CMK (cell line): ENCODE measurements at places on chromosomes 13 and 19.

DNA sequence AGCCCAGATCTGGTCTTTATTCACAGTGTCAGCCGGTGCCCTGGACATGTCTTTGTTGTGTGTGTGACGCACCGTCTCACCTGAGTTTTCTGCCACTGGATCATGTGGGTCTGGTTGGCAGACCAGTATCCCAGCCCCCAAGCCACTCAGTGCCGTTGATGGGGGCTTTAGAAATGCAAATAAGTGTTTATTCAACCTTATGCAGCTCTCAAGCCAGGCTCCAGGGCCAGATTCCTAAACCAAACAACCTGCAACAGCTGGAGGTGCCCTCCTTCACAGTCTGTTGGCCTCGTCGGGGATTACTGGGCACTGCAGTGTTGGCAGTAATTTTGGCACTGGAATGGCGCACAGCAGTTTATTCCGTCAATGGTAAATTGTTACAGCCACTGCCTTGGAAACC is 21.6 kb downstream of the FAM124A start:
- DNase-seq: no peak

DNA sequence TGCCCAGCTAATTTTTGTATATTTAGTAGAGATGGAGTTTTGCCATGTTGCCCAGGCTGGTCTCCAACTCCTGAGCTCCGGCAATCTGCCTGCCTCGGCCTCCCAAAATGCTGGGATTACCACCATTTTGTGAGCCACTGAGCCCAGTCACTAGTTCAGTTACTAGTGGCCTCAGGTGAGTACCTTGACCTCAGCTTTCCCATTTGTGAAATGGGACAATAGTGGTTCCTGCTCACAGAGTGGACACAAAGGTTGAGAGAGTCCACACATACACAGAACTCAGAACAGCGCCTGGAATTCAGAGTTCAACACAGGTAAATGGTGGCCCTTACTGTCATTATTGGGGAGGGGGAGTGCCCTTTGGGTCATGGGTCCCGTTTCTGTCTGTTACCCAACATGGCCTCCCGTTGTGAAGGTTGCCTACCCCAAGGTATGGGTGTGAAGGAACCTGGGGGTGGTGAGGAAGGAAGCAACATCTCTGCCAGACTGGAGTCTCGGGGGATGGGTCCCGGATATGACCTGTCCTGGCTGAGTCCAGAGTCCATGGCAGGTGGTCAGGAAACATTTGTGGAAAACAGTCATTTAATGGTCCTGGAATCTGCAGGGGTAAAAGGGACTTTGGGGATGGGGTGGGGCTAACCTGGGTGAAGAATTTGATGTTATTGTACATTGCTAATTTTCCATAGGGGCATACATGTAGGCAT is 11.7 kb upstream of the IRGC start:
- no peak for DNase-seq

DNA sequence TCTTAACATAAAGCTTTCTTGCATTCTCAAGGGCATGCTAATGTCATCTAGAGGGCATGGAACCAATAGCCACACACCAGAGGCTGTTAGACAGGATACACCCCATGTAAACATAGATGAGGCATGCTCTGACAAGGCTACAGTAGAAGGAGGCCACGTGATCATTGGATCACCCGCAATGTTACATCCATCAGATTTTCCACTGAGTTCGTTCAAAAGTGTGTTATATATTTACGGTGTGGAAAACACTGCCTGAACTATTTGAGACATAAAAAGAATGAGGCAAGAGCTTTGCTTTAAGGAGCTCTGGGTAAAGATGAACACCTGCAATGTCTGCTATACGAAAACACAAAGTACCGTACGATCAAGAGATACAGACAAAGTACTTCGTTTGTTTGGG is 817.5 kb upstream of the SLC10A2 start:
- no peak for DNase-seq

DNA sequence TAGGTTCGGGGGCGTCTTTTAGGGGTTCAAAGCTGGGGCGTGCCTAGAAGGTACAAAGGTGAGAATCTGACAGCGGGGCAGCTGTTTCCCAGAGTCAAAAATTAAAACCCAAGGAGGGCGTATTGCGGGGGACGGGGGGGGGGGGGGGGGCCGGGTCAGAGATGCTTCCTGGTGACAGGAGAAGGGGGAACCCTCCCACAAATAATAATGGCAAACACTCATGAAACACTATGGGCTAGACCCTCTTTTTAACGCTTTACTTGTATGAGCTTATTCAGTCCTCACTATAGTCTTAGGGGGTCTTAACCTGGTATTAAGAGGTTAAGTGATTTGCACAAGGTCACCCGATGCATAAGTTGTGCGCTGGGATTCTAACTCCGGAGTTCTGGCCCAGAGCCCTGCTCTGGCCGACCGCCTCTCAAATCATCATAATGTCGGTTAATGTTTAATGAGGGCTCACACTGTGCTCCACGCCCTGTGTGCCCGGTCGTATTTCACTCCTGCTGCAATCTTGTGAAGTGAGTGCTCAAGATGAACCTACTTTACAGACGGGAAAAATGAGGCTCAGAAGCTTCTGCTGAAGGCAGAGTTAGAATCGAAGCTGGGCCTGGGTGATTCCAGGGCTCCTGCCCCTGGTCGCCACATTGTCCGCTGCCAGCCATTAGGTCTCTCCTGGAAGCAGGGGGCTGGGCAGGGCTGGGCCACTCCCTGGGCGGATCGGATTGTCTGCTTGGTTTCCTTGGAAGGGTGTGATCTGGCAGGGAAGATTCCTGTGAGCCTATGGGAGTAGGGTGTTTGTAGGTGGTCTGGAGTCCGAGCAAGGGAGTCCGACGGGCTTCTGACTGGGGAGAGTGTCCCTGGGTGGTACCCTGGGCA is 964 bp downstream of the PAK4 start:
- DNase-seq: no peak

DNA sequence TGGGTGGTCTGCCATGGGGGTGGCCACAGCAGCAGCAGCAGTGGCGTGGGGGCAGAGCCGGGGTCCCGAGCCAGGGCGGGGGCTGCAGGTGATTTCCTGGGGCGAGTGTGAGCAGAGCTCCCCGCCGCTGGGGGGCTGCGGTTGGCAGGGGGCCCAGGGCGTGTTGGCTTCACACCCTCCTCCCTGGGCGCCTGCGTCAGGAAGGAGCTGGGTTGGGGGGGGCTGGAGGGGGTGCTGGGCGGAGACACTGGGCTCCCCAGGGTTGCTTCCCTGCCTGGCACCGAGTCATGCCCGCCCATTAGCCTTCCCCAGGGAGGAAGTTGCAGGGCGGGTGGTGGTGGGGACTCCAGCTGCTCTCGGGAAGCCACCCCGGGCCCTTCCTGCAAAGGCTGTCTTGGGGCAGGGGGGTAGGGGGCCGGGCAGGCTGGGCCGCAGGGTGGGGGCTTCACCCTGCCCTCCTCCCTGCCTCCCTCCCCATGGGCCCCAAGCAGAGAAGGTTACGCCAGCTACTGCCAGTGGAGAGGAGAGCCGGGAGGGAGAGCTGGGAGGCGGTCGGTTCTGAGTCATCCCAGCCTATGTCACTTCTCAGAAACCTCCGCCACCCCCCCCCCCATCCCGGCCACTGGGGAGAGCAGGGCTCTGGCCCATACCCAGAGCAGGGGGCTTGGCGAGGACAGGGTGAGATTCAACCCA is 4.6 kb downstream of the MIDN start:
- DNase-seq: peak; percentile 85

GRCh38 chr13:30338331-30338851 is 31.0 kb upstream of the KATNAL1 start:
- DNase-seq: no peak

DNA sequence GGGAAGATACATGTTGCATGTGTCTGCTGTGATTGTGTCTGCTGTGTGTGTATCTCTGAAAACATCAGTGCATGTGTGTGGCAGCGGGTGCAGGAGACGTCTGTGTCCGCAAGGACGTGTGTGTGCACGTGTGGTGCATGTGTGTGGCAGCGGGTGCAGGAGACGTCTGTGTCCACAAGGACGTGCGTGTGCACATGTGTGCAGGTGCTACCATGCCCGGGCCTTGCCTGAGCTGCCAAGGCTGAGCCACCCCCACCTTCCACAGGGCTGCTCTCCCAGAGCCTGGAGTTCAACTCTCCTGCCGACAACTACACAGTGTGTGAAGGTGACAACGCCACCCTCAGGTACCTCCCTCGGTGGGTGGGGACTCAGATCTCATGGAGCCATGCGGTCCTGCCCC is 10.4 kb downstream of the IGLON5 start:
- DNase-seq: no peak

GRCh38 chr13:40259899-40260298 is 406.5 kb downstream of the FOXO1 start:
- DNase-seq: no peak

DNA sequence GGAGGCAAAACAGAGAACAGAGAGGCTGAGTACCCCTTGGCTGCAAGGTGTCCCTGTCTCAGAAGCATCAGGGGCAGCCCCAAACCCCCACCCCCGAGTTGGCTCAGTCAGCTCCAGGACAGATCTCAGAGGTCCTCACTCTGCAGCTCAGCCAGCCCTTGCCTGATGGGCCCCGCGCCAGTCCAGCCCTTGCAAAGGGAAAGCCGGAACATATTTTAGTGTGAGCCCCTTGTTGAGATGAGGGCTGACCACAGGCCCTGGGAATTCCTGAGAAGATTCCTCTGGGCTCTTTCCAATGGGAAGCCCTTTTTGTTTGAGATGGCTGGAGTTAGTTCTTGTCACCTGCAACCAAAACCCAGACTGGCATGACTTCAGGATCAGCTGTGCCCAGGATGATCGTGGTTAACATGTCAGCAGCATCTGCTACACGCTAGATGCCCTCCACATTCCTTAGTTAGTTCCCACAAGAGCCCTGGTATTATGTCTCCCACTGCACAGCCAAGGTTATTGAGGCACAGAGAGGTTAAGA is 33.9 kb upstream of the CCNE1 start:
- DNase-seq: no peak

- no peak for DNase-seq
Observed at GRCh38 chr19:30696514-30696913, 324.3 kb downstream of the ZNF536 start.

DNA sequence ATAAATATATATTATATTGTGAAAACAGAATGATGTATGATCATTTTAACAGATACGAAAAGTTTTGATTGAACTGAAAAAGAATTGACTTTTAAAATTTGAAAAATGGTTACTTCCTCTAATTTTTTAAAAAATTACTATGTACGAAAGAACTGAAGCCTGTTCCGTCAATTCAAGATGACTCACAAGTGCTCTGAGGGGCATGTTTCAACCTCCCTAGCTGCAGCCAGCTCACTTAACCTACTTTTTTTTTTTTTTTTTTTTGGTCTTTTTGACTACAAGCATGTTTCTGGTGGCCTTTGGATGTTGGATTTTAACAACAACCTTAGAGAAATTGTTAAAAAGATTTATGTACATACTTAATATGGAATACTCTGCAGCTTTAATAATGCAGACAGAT is 1139.3 kb downstream of the DIAPH3 start:
- DNase-seq: no peak

DNA sequence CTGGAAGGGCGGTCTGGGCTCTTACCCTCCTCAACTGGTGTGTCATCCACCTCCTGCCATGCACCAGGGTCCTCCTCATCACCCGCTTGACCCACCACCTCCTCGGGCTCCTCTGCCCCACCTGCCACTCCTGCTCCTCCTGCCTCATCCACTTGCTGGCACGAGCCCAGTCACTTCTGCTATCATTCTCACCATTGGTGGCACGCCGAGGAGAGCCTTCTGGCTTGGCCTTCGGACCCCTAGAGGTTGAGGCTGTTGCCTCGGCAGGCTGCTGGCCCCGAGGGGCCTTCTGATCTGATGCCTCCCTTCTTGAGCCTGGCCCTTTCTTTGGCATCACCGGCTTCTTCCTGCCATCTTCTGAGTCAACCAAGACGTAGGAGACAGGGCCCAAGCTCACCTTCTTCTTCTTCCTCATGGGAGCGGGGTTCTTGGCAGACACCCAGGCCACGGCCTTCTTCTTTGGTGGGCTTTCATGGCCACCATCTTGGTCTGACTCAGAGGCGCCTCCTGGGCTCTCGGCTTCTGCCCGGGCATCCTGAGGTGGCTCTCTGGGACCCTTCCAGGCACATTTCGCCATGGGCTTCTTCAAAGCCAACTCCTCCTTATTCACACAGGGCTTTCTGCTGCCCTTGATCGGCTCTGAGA is 1.7 kb downstream of the PNMA8A start:
- DNase-seq: no peak

DNA sequence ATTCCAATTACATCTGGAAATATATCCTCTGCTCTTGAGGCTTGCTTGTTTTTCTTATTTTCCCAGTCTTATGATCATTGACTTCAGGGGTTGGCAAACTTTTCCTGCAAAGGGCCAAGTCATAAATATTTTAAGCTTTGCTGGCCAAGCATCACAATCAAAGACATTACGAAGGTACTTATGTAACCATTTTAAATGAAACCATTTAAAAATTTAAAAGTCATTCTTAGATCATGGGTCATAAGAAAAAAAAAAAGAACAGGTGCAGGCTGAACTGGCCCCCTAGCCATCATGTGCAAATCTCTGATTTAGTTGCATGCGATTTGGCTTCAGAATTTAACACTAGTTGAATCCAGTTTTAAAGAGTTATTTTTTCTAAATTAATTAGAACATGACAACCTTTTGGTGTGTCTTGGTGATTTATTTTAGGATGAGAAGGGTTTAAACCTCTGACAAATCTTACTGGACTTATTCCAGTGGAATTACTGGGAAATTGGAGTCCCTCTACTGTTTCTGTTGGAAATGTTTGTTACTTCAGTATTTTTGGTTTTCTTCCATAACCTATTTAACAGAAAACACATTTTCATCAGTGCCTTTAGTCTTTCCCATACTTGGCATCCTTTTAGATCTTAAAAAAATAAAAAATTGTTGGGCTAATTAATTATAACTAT is 148.1 kb downstream of the NHLRC3 start:
- DNase-seq: no peak

DNA sequence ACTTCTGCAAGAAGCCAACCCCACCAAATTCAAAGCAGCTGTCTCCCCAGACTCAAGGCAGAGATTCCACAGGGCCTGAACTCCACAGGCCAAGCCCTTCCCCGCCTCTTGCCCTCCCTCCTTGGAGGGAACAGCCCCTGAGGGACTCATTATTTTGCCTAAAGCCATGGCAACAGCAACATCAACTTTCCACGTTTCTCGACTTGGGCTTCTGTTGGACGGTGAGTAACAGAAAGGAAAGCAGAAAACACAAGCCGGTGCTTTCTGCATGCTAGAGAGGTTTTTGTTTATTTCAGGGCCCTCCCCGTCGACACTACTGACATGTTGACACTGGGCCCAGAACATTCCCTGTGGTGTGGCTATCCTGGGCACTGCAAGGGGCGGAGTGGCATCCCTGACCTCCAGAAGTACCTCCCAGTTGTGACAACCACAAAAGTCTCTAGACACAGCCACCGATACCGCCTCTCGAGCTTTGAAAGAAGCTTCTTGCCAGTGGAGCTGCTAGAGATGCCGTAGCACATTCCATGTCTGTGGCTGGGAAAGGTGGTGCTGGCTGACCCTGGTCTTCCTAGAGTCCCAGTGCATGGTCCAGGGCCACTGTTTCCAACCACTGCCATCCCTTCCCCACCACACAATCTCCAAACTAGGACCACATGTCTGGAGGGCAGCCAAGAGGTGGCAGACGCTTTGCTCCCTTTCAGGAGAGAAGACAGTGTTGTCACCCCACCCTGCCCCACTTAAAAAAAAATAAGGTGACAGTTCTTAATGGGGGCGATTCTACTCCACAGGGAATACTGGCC is 12.8 kb downstream of the CAPS start:
- DNase-seq: no peak

DNA sequence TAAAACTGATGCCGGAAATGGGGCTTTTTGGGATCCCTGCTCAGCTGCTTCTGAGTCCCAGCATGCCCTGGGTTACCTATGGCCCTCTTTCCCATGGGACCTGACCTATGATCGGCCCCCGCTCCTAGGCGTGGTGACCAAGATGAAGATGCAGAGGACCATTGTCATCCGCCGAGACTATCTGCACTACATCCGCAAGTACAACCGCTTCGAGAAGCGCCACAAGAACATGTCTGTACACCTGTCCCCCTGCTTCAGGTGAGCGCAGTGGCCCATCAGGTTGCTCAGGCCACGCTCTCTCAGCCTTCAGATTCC is 1.5 kb downstream of the RPS11 start:
- no peak for DNase-seq
